ENCODE measurements at places on chromosomes 13 and 19.

- no peak for DNase-seq
Observed at GRCh38 chr13:34675626-34676025, 266.4 kb upstream of the NBEA start.

GRCh38 chr19:57632987-57633831 is at the start of gene ZNF211:
Gene ZNF211, plus strand, starts transcription at chr19:57633168. Its CDS starts 179 bp downstream, at chr19:57633347.
- DNase-seq = peak; percentile 93

GRCh38 chr19:18191640-18192062 is 1.4 kb upstream of the MPV17L2 start:
- DNase-seq = no peak

- no peak for DNase-seq
Observed at GRCh38 chr13:77528834-77529500, 6.5 kb upstream of the SCEL start.

DNA sequence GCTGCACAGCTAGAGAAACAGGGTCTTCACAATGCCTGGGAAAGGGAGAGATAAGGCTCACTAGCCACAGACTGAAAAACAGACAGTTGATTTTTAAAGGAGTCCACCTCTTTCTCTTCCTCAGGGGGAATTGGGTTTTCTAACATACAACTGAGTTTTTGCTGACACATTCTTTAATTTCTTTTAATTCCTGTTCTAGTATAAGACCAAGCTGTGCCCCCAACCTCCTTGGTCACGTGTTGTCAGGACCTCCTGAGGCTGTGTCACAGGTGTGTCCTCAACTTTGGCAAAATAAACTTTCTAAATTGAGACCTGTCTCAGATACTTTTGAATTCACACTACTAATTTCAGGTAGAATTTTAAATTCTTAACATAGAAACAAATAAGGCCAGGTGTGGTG is 12.1 kb upstream of the ZNF492 start:
- no peak for DNase-seq

DNA sequence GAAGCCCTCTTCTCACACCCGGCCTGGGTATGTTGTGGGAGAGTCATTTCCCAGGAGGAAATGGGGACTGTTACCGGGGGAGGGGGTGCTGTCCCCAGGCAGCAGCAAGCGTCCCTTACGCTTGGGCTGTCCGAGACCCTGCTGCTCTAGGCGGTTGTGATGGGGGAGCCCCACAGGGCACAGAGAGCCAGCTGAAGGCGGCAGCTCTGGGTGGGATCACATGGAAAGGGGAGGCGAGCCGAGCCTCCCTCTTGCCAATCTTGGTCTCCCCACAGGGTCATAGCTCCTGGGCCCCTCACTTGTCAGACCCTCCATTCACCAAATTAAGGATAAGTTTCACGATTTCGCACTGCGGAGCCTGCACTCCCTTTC is 22.0 kb downstream of the EPN1 start:
- no peak for DNase-seq

GRCh38 chr13:23059173-23059572 is 121.6 kb upstream of the SGCG start:
- DNase-seq = no peak

DNA sequence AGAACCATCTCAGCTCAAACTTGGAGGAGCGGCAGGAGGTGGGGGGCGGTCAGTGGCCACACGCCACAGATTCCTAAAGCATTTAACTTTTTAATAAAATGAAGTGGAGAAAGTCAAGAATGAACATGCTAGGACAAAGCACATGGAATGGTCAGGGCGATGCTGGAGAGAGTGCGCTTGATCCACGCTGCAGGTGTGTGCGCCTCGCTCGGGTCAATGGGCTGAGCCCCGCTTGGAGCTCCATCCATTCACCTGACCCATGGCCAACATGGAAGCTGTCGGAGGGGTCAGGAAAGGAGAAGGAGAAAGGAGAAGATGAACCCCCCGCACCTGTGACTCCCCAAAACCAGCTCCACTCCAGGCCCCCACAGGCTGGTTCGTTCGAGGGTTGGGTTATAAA is 41.8 kb downstream of the SUGP2 start:
- DNase-seq = no peak

DNA sequence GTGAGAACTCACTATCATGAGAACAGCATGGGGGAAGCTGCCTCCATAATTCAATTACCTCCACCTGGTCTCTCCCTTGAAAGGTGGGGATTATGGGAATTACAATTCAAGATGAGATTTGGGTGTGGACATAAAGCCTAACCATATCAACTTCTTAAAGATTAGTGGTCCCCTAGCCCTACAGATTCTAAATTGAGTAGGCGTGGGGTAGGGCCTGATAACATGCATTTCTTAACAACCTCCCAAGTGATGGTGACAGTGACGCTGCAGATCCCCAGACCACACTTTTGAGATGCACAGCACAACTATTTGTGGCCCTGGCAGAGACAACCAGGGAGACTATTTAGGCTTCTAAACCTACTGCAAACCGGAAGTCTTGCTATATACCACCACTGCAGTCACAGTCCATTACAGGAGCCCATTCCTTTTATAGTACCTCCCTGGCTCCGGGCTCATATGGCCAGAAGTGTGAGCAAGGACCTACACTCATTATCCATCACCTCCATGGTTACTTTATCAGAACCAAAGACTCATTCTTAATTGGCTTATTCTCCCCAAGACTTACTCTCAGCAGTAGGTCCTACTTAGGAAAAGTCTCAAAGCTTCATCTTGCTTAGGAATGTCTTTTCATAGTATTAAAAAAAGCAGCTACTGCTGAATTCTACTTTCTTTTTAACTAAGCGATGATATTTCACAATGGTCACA is 2.1 kb upstream of the DPY19L3 start:
- DNase-seq = no peak

Data from activated CD4-positive, alpha-beta T cell treated with anti-CD3 and anti-CD28 coated beads, Interleukin-10, Interleukin-2, amounts not matched to agents 100 ng/mL and 50 ng/mL, durations not matched to agents 16 hours and 8 hours (primary cell).